SJSA1 (cell line): ENCODE measurements at places on chromosomes 16 and 17. TPM values are rescaled to one million over a fixed set of nuclear protein-coding genes. Genes with fewer than 3 reads are reported as not detected.

DNA sequence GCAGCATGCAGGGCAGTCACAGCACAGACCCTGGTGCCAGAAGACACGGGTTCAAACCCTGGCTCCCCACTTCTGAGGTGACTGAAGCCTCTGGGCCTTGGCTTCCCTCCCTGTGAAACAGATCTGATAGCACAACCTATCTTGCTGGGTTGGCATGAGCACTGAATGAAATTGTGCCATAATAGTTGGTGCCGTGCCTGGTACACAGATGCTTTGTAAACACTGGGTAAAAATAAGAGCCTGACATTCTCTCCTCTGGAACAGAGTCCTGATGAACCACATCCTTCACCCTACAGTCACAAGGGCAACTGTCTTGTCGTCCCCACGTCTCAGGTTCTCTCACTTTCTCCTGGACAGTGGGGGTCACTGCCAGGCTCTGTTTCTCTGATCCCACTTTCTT, 35.7 kb downstream of the NOS2 start:
- no peaks in the 10 kb centered on the region for H3K27me3 ChIP-seq
- H3K4me3 ChIP-seq = no peak overlapping the region
- no peak for DNase-seq
- no peak overlapping the region for H3K27ac ChIP-seq

DNA sequence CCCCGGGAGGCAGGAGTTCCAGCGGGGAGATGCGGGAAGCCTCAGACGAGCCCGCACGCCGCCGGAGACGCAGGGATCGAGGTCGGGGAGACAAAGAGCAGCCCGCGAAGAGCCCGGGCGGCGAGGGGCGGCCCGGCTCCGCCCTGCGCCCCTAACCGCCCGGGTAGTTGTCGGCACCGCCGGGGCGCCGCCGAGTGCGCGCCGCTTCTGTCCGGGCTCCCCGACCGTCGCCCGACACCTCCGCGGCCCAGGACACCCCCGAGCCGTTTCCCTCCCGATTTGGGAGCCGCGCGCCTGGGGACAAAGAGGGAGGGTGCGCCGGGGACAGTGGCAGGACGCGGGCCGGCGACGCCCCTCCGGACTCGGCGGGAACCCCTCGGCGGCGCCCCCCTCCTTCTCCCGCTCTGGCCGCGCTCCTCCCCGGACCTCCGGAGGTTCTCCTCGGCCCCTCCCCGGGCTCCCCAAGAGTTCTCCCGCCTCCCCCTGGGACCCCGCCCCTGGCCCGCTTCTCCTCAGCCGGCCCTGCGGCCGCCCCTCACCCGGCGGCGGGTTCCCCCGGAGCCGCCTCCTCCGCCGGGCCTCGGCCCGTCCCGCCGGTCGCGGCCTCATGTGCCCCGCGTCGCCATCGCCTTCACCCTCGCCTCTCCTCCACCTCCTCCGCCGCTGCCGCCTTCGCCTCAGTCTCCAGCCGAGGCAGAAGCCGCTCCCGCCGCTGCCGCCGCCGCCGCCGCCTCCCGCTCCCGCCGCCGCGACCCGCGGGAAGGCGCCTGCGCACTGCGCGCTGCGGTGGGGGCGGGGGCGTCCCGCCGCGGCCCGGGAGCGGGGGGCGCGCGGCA, at the start of gene GJC1:
Gene GJC1 (minus strand): TSS at position 765 of the 836 bp plus-strand sequence. CDS start 24,470 bp downstream, outside the sequence.
- DNase-seq = peak; percentile 79
- peaks cover 50% of the 10 kb centered on the region for H3K4me1 ChIP-seq
- H3K27ac ChIP-seq = peak within 1 kb of the TSS; percentile 89

- H3K4me1 ChIP-seq = peaks cover 31% of the 10 kb centered on the region
- no peaks in the 10 kb centered on the region for H3K36me3 ChIP-seq
- DNase-seq = no peak
- no peaks in the 10 kb centered on the region for H3K27me3 ChIP-seq
- H3K27ac ChIP-seq = no peak overlapping the region
Observed at GRCh38 chr16:78642621-78643285, 543.3 kb downstream of the WWOX start.

DNA sequence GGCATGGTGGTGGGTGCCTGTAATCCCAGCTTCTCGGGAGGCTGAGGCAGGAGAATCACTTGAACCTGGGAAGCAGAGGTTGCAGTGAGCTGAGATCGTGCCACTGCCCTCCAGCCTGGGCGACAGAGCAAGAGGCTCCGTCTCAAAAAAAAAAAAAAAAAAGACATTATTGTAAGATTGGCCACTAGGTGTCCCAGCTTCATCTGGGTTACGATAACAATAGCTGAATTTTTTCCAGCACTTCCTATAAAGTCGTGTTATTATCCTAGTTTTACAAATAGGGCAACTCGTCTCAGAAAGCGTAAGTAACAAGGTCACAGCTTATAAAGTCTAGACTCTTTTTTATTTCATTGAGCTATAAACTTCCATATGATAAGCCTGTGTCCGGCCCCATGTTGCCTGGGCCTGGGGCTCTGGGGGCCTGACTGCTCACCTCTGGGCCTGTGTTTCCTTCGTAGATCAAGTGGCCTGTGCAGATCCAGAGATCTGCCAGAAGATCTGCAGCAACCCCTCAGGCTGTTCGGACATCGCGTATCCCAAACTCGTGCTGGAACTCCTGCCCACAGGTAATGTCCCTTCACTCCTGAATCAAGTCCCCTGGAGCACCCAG, 60.5 kb downstream of the SLC5A11 start:
- H3K27me3 ChIP-seq = no peaks in the 10 kb centered on the region
- no peak for DNase-seq
- no peak overlapping the region for H3K27ac ChIP-seq
- 0 out of 2 replicates have a peak, but pooled peaks cover 2% of the 10 kb centered on the region for H3K36me3 ChIP-seq

Gene CYB5B
- 58.3 and 102 TPM in 2 replicates for total RNA-seq

DNA sequence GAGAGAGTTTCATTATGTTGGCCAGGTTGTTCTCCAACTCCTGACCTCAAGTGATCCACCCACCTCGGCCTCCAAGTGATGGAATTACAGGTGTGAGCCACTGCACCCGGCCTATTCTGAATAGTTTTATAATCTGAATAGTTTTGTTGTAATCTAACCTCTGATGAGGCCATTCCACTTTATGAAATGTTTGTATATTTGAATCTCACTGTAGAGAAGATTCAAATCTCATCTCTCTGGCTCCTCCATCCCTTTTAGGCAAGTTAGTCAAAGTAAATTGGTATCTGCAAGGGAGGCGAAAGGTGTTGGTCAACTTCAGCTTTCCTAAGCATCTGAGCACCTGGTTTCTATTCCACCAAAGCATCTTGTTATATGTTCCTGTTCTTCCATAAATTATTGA, 131.2 kb downstream of the BRIP1 start:
- no peaks in the 10 kb centered on the region for H3K27me3 ChIP-seq
- H3K36me3 ChIP-seq = peaks cover 14% of the 10 kb centered on the region
- no peak for DNase-seq
- H3K27ac ChIP-seq = no peak overlapping the region

DNA sequence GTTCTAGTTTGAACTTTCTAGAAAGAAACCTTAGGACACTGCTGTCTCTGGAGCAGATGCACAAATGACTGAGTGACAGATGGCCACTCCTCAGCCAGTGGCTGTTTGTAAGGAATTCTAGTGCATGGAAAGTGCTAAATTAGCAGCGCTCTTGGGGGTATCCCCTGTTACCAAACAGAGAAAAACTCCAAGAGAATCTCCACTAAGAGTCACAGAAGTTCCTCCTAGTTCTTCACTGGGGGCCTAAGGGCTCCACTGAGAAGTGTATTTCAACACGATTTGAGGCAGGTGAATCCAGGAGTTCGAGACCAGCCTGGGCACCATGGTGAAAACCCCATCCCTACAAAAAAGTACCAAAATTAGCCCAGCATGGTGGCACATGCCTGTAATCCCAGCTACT, 18.1 kb upstream of the IRF8 start:
- H3K27me3 ChIP-seq = peaks cover 9% of the 10 kb centered on the region; the same call in 1 of the 2 replicates
- DNase-seq = no peak
- H3K36me3 ChIP-seq = no peaks in the 10 kb centered on the region
- peaks cover 15% of the 10 kb centered on the region for H3K4me1 ChIP-seq

- H3K27ac ChIP-seq = no peak overlapping the region
- H3K4me3 ChIP-seq = no peak overlapping the region
- no peaks in the 10 kb centered on the region for H3K4me1 ChIP-seq
- H3K36me3 ChIP-seq = no peaks in the 10 kb centered on the region
- no peaks in the 10 kb centered on the region; the same call in 1 of the 2 replicates for H3K27me3 ChIP-seq
Observed at GRCh38 chr17:77737442-77738265, 220.8 kb upstream of the TNRC6C start.

Gene CCDC200
- total RNA-seq = not detected in 2 replicates

Gene CIITA
- total RNA-seq = 0.08 TPM in 1 of 2 replicates, not detected in the other

Gene CHST5
- 0.08 TPM in 1 of 2 replicates, not detected in the other for total RNA-seq

DNA sequence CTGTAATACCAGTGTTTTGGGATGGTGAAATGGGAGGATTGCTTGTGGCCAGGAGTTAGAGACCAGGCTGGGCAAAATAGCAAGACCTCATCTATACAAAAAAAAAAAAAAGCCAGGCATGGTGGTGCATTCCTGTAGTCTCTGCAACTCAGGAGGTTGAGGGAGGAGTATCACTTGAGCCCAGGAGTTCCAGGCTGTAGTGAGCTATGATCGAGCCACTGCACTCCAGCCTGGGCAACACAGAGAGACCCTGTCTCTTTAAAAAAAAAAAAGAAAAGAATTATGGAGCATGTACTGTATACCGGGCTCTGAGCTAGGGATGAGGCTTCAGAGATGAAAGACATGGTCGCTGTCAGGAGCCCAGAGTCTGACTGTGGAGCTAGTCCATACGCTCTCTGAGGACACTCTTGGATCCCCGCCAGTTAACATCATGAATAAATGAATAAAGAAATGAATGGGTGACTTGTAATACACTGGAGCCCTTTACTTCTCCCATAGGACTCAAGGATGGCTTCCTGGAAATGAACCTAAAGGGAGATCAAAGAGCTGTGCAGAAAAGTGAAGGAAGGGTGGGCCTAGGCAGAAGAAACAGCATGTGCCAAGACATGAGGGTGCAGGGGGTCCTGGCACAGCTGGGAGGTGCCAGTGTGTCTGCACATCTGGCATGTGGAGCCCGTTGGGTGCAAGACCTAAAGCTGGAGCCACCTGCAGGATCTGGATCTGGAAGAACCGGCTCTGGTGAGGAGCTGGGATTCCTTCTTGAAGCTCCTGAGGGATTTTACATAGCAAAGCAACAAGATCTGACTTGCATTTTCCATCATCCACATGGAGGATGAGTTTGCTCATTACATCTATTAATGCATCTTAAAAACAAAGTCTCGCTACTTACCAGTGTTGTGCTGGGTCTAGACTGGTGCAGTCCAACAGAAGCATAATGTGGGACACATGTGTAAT, 120.4 kb downstream of the IRX3 start:
- no peak overlapping the region for H3K4me3 ChIP-seq
- H3K36me3 ChIP-seq = no peaks in the 10 kb centered on the region
- no peak overlapping the region for H3K27ac ChIP-seq
- 0 out of 2 replicates have a peak, but pooled peaks cover 3% of the 10 kb centered on the region for H3K27me3 ChIP-seq
- no peaks in the 10 kb centered on the region for H3K4me1 ChIP-seq
- DNase-seq = no peak

DNA sequence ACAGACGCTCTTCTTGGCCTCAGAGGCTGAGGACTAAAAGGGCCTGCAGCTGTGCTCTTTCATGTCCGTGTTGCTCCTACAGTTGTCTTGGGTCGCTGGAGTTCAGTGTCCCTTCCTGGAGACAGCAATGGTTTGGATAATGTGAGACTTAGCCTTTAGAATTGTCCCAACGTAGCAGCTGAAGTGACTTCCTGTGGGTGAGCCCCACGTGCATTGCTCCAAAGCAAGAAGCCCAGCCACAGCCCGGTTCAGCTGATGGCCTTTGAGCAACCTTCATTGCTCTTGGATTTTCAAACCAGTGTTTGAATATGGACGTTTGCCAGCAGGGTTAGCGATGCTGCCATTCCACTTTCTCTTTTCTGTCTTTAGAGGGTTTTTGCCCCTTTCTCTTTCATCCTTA, 19.7 kb downstream of the TMEM11 start:
- no peak overlapping the region for H3K4me3 ChIP-seq
- no peak for DNase-seq
- no peaks in the 10 kb centered on the region for H3K4me1 ChIP-seq
- H3K36me3 ChIP-seq = peaks cover 33% of the 10 kb centered on the region

GRCh38 chr16:82412770-82413169, 214.0 kb upstream of the CDH13 start:
- H3K27ac ChIP-seq = no peak overlapping the region
- H3K27me3 ChIP-seq = peaks cover 2% of the 10 kb centered on the region; the same call in 1 of the 2 replicates
- no peak for DNase-seq
- H3K4me3 ChIP-seq = no peak overlapping the region

DNA sequence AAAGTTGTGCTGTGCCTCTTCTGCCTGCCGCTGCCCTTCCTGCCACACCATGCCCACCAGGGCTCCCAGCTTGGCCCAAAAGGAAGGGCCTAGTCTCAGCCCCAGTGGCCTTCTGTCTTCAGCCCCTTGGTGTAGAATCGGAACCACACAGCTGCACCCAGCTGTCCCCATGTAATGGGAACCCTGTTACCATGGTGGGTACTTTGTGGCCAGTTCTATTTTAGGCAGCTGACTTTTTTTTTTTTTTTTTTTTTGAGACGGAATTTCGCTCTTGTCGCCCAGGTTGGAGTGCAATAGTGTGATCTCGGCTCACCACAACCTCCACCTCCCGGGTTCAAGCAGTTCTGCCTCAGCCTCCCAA, 163.3 kb upstream of the GSE1 start:
- H3K4me1 ChIP-seq = peaks cover 28% of the 10 kb centered on the region
- H3K27ac ChIP-seq = no peak overlapping the region
- no peaks in the 10 kb centered on the region for H3K27me3 ChIP-seq
- no peak for DNase-seq

Gene NSRP1
- 10.9 and 15.9 TPM in 2 replicates for total RNA-seq

- no peaks in the 10 kb centered on the region for H3K27me3 ChIP-seq
- DNase-seq = no peak
- H3K4me3 ChIP-seq = no peak overlapping the region
- H3K4me1 ChIP-seq = no peaks in the 10 kb centered on the region
- H3K27ac ChIP-seq = no peak overlapping the region
Observed at GRCh38 chr16:56382901-56383355, 42.4 kb downstream of the AMFR start.

DNA sequence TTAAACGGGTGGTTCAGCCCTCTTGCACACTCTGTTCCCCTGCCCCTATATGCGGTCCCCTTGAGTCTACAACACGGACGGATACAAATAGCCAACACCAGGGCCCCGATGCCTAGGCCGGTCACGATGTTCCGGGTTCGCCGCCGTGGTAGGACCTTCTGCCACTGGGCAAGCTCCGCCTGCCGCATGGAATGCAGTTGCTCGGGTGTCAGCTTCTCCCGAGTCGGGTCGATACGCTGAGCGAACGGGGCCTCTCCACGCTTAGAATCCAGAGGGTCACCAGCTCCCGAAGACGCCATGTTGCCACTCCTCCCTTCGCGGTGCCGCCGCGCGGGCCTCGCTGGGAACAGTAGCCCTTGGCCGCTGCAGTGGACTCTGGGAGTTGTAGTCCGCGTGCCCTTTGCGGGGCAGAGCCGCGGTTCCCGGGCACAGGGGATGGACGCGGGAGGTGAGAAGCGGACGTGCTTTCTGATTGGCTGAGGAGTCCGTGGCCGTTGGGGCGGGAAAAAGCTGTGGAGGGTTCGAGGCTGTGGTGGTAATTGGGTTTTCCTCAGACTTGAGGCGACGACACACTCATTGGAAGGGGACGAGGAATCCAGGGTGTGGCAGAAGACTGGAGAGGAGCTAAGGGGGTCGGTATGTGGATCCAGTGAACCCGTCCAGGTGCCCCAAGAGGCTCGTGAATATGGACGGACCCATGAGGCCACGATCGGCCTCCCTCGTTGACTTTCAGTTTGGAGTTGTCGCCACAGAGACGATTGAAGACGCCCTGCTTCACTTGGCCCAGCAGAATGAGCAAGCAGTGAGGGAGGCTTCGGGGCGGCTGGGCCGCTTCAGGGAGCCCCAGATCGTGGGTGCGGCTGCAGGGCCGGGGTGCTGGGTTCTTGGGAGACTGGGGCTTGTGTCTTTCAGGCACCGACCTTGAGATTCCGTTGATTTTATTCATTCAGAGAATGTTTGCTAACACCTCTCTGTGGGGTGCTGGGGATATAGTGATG, at the start of the genes CNTD1 and COA3:
Gene CNTD1 (plus strand): TSS at position 479 of the 998 bp plus-strand sequence. CDS start 207 bp downstream, at position 686.
Gene COA3 (minus strand): TSS at position 322 of the 998 bp plus-strand sequence. CDS start 23 bp downstream, at position 299.
- peak; percentile 73 for DNase-seq
- no peaks in the 10 kb centered on the region for H3K27me3 ChIP-seq
- peaks cover 14% of the 10 kb centered on the region; the same call in 1 of the 2 replicates for H3K36me3 ChIP-seq
- H3K4me3 ChIP-seq = peak within 1 kb of the TSS; percentile 69

Gene SEZ6L2
- total RNA-seq = 13.2 and 13.8 TPM in 2 replicates
